Smooth muscle cell of the brain vasculature (primary cell): ENCODE measurements at places on chromosomes 7 and 10.

DNA sequence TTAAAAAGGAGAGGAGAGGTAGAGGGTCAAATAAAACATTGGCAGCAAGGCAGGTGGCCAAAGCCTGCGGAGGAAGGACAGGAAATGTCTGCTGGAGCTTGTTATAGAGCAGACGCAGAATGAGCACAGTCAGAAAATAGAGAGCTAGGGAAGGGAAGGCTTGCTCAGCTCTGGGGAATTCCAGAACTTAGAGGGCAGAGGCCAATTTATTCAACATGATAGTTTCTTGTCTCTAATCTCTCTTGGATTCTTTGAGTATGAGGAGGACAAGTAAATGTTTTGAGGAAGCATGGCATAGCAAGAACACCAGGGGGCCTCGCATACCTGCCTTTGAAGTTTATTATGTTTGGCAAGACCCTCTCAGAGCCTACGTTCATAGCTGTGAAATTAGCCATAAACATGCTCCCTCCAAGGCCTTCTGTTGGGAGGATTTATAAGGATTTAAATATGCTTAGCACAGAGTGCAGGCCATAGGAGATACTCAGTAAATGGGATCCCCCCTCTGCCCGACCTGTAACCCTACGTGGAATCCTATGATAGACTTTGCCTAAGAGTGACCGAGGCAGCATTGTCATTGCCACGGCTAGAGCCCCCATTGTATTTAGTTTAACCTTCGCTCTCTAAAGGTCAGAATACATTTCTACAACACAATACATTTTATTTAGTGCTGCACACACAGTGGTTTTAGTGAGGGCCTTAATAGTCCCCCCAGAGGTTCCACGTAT, 293.9 kb downstream of the CCDC3 start:
- peak; percentile 79 for DNase-seq

- DNase-seq, result no peak
Observed at GRCh38 chr7:111568419-111568818, 6.1 kb upstream of the IMMP2L start.

GRCh38 chr10:11320809-11321520, 290.5 kb downstream of the USP6NL start:
- no peak for DNase-seq

- peak; percentile 63 for DNase-seq
Observed at GRCh38 chr10:14688606-14689005, 86.1 kb downstream of the FAM107B start.

- no peak for DNase-seq
Observed at GRCh38 chr7:37255327-37255944, 193.2 kb downstream of the ELMO1 start.

DNA sequence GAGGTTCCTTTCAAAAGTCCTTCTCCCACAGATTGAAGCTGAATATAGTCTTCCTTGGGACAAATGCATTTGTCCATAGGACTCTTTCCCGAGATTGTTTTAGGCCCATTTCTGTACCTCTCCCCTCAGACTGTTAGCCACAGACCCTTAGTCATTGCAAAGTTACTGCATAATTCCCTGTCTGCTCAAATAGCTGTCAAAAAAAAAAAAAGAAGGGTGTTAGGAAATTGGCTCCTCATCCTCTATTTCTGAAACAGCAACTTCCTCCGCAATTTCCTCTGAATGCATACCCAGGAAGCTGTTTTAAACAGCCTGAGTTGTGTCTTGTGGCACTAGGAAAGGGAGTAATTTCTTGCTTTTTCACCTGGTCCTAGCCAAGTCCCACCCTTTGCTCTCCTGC, 5.4 kb downstream of the LRRC4 start:
- no peak for DNase-seq

GRCh38 chr7:136874393-136875032, 6.1 kb downstream of the CHRM2 start:
- no peak for DNase-seq

- no peak for DNase-seq
Observed at GRCh38 chr7:77457779-77458178, 41.6 kb upstream of the GSAP start.
